ENCODE measurements at places on chromosomes 2 and 18.

- no peak for DNase-seq
These were observed 254.8 kb downstream of the CDH2 start for GRCh38 chr18:27921904-27922751.

- DNase-seq = no peak
These were observed 39.3 kb upstream of the ELAC1 start for GRCh38 chr18:50928551-50928950.

DNA sequence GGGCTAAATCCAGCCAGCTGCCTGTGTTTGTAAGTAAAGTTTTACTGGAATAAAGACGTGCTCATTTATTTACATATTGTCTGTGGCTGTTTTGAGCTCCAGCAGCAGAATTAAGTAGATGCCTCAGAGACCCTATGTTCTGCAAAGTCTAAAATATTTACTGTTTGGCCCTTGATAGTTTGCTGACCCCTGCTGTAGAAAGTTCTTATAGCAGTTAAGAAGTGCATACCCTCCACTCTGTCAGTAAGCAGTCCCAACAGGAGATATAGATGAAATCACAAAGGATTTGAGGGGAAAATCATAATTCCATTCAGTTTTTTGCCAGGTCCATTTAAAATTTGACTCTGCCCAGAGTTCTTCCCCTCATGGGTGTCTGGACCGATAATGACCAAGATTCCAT is 50.1 kb upstream of the ITM2C start:
- no peak for DNase-seq

GRCh38 chr2:100126201-100126600 is 16.2 kb downstream of the AFF3 start:
- no peak for DNase-seq

- DNase-seq = no peak
These were observed 41.2 kb upstream of the GORASP2 start for GRCh38 chr2:170887896-170888295.

GRCh38 chr2:121722479-121722878 is 14.2 kb downstream of the NIFK start:
- no peak for DNase-seq

GRCh38 chr2:104932243-104932642 is 78.3 kb downstream of the POU3F3 start:
- DNase-seq = no peak

GRCh38 chr2:214504599-214505376 is 93.9 kb downstream of the VWC2L start:
- no peak for DNase-seq

DNA sequence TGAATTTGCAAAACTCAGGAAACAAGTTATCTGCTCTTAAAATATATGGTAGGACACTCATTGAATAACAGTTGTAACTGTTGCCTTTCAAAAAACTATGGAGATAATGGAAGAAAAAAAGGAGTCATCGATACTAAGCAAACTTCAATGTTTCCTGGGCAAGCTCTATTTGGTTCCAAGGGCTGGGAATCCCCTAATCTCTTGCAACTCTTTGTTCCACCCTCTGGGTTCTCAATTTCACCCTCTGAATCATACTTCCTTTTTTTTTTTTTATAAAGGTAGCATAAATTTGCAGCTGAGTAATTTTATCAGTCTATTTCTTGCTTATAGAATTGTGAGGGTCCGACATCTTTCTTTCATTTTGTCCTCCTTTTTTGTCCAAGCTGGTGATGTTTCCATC is 36.7 kb downstream of the SLC9A4 start:
- DNase-seq = no peak

DNA sequence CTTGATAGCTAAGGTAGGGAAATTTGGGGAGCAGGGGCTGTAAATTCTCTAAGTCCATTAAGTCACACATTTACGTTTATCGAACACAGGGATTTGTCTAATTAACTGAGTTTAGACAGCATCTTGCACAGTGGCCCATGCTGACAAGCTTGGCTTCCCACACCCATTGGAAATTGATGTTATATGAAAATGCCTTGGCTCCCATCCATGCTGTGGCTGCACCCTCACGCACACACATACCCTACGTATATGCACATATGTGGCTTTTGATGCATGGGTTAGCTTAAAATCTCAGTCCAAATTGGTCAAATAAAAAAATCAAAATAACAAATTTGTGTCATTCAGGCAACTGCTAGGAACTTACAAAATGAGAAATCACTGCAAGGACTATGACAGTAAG is 37.8 kb downstream of the SEC11C start:
- DNase-seq = no peak

GRCh38 chr2:101871480-101871879 is 120.3 kb upstream of the IL1R2 start:
- DNase-seq = no peak

GRCh38 chr2:140122001-140122400 is 1341.8 kb upstream of the NXPH2 start:
- no peak for DNase-seq

DNA sequence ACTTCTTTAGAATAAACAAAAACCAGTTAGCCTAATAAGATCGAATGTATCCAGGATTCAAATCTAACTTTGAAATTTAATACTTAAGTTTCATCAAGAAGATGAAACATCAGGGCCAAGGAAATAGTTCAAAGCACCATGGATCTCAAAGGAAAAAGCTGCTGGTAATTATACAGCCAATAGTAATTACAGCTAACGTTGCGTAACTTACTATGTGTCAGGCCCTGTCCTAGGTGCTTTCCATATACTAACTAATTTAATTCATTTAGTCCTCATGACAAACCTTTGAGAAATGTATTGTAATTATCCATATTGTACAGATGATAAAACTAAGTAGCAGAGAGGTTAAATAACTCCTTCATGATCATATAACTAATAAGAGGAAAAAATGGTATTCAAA is 598.6 kb downstream of the NYAP2 start:
- no peak for DNase-seq

DNA sequence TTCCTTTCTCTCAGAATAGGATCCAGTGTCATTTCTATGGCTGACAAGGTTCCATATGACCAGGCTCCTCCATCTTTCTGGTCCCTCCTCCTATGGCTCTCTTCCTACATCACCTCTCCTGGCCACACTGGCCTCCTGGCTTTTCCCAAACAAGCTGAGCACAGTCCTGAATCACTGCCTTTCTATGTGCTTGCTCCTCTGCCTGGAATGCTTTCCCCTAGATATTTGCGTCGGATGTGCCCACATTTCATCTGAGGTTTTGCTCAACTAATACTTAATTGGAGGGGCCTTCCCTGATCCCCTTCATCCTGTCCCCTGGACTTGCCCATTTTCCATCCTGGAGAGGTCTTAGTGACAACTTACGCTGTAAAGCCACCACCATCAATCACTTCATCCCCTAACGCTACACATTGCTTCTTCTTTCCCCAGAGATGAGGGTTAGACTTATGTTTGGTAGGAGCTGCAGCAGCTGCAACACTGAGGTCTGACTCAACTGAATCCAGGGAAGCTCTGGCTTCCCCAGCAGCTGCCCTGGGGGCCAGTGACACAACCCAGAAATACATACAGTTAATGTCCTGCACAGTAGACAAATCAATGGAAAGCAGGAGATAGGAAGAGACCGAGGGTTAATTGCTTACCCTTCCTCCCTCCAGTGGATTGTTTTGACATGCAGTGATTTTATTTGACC is 42.9 kb downstream of the QPCT start:
- DNase-seq = no peak

GRCh38 chr2:136065907-136066306 is 52.0 kb downstream of the CXCR4 start:
- DNase-seq = no peak

GRCh38 chr2:21627938-21628337 is 504.2 kb downstream of the TDRD15 start:
- DNase-seq = no peak

DNA sequence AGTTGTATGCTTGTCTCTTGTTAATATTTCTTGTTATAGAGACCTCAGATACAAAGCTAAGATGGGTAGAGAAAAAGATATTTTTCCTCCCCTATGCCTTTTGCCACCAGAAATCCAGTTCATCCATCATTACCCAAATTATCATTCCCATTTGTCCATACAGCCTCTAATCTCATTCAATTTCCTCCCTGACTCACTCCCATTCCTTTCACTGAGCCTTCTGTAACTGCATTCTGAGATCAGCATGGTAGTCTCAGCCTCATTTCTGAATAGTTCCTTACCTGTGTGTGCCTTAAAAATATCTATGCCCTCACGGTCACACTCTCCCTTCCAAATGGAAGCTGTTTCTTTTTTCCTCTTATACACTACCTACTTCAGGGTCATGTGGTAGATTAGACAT is 15.7 kb upstream of the PIK3C3 start:
- DNase-seq = no peak

DNA sequence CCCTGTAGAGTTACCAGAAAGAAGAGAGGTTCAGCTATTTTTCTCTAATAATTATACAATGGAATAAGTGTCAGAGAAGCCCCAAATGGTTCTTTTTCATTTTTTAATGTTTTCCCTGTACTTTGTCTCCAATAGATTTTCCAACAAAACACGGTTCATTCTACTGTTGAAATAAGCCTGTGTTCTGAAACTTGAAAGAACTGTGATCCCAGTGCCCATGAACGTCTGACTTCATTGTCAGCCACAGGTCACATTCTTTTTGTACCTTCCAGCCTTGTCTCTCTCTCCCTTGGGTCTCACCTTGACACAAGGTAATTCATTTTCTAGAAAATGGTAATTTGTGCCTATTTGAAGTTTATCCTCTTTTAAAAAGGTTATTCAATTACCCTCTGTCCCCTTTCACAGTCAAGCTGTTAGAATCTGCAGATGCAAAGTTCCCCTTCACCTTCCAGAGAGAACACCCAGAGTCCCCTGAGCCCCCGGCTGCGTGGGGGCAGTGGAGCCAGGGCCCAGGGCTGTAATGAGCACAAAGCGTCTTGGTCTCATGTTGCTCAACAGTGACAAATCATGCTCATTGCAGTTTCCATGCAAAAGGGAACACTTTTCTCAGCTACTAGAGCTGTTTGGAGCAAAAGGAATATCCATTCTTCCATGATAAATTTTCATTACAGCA is 115.2 kb downstream of the SPHKAP start:
- DNase-seq = no peak

DNA sequence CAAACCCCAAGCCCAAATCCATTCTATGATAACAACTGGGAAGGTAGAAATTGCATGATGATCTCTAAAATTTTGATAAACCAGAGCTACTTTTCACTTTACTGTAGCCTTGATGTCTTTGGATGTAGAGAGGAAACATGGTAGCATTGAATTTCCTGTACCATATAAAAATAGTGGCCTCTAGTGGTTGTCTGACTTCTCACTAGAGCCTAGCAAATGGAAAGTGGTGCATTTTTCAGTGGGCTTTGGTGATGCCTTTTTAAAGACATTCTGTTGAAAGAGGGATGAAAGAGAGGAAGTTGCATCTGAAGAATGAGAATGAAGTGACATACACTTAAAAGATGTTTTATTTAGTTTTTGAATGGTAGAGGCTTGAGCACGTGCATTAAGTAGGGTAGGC is 662.2 kb downstream of the XIRP2 start:
- no peak for DNase-seq

GRCh38 chr2:182509216-182509615 is 82.4 kb upstream of the PDE1A start:
- DNase-seq = no peak

DNA sequence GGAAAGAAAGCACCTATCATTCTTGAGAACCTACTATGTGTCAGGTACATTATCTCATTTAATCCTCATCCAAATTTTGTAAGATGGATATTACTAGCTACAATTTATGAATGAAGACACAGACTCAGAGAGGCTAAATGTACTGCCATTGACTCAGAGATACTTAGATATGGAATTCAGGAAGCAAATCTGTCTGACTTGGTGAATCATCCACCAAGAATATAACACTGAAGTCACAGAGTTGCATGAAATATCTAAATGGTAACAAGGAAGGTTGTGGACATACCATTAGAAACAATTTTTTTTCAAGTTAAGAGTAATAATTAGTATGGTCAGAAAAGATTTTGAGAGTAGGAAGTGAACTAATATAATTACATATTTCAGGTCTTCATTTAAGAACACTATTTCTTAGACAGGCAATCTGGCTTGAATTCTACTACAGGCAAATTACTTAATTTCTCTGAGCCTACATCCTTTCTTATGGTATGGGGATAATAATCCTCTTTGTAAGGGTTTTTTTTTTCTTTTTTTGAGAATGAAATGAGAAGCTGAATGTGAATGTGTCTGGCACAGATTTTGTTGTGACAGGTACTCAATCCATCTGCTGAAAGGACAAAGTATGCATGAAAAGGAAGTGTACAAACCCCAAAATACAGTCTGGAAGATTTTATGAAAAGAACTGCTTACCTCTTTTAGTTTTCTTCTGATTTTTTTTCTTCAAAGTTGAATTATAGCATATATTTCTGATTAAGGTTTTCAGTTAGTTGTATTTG is 14.8 kb upstream of the C2orf66 start:
- no peak for DNase-seq

DNA sequence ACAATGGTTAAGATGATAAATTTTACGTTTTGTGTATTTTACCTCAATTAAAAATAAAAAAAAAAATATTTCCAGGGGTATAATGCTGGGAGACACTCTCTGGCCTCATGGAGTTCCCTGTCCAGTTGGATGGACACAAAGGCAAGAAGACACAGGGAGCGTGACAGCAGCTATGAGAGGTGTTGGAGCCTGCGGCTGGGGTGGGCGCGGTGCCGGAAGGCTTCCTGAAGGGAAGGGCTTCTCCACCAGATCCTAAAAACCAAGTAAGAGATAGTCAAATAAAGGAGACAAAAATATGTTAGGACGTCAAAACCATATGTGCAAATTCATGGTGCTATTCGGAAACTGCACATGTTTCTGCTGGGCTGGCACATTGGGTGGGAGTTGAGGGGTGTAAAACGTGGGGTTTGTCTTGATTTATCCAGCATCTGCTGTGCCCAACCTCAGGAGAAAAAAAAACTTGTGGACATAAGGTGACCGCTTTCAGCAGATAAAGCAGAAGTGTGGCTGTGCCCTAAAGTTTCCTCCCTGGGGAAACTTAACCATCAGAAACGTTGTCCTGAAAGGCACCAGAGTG is 467.6 kb downstream of the RNF144A start:
- no peak for DNase-seq

DNA sequence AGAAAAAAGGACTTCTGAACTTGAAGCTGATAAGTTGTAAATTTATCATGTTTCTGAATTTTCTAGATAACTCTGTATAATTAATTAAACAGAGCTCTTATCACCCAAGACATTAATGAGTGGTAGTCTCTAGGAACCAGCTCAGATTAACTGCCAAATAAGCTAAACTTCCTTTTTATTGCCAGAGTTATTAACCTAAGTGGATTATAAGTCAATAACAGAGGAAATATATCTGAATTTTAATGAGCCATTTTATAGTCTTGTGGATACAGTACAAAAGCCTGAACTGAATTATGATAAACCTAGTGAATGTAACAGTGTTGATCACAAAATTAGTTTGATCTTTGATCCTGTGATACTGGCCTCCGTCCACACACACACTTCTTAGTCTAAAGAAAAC is 111.5 kb downstream of the COMMD1 start:
- no peak for DNase-seq

GRCh38 chr18:70296289-70296688 is 7.4 kb downstream of the SOCS6 start:
- DNase-seq = no peak

- DNase-seq = no peak
These were observed 37.1 kb downstream of the COLEC12 start for GRCh38 chr18:463403-463802.
